Colonic mucosa (tissue), 4 donors: ENCODE measurements at places on chromosomes 13 and 19. TPM values are rescaled to one million over a fixed set of nuclear protein-coding genes. Genes with fewer than 3 reads are reported as not detected.

Gene FFAR2
- 0.82 TPM for total RNA-seq

Gene SHANK1
- total RNA-seq, result 0.29 TPM

Gene CPB2
- not detected for total RNA-seq

Gene ATP4A
- not detected for total RNA-seq

GRCh38 chr13:33072282-33072681 is 56.1 kb downstream of the KL start:
- no peak overlapping the region for H3K4me3 ChIP-seq
- H3K36me3 ChIP-seq, result no peaks in the 10 kb centered on the region
- no peak for DNase-seq
- no peaks in the 10 kb centered on the region for H3K27me3 ChIP-seq

GRCh38 chr19:11405846-11406643 is 13.1 kb downstream of the RGL3 start:
- no peaks in the 10 kb centered on the region for H3K27me3 ChIP-seq
- no peaks in the 10 kb centered on the region for H3K36me3 ChIP-seq
- DNase-seq, result no peak
- no peak overlapping the region for H3K4me3 ChIP-seq
- no peak overlapping the region for H3K27ac ChIP-seq

Gene RNF225
- not detected for total RNA-seq

DNA sequence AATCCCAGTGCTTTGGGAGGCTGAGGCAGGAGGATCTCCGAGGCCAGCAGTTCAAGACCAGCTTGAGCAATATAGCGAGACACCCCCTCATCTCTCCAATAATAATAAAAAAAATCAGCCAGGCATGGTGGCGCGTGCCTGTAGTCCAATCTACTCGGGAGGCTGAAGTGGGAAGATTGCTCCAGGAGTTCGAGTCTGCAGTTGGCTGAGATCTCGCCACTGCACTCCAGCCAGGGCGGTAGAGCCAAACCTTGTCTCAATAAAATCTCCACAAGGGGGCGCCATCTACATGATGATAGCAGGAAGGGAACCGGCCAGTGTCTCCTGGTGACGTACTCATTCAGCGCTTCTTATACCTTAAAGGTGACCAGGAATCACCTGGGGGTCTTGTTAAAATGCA is 13.6 kb upstream of the C5AR1 start:
- H3K4me3 ChIP-seq, result no peak overlapping the region
- no peak overlapping the region for H3K27ac ChIP-seq
- no peaks in the 10 kb centered on the region for H3K4me1 ChIP-seq
- H3K36me3 ChIP-seq, result no peaks in the 10 kb centered on the region
- H3K27me3 ChIP-seq, result no peaks in the 10 kb centered on the region
- peak; percentile 90 for DNase-seq

DNA sequence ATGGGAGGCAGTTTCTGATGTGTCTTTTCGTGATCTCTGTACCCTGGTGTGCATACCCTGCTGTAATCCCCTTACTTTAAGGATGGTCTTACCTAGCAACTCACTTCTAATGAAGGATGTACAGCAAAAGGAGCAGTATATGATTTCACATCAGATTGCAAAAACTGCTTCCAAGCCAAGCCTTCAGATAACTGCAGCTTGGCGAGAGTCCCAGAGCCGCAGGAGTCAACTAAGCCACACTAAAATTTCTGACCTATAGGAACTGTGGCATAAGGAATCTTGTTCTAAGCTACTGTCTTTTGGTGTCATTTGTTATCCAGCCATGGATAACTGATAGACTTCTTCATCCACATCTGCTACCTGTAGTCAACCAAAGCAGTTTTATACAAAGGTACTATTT is 496.7 kb downstream of the GPC6 start:
- no peak overlapping the region for H3K4me3 ChIP-seq
- no peaks in the 10 kb centered on the region for H3K4me1 ChIP-seq
- H3K27me3 ChIP-seq, result no peaks in the 10 kb centered on the region
- no peak for DNase-seq
- H3K36me3 ChIP-seq, result no peaks in the 10 kb centered on the region

DNA sequence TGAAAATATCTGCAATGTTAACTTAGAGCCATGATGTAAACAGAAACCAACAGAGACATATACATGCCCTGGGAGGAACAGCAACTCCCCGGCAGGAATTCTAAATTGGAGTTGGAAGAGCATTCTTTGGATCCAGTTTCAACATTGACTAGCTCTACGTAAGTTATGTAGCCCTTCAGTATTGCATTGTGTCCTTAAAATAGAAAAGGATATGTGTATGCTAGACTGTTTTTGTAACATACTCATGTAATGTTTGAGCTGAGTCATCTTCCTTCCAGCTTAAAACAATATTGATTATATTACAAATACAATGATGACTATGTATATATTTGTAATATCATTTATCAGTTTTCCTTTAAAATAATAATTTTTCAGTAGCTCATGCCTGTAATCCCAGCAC is 1422.2 kb upstream of the PCDH20 start:
- no peaks in the 10 kb centered on the region for H3K36me3 ChIP-seq
- no peak for DNase-seq
- H3K4me1 ChIP-seq, result no peaks in the 10 kb centered on the region
- H3K4me3 ChIP-seq, result no peak overlapping the region

Gene GRK1
- not detected for total RNA-seq

DNA sequence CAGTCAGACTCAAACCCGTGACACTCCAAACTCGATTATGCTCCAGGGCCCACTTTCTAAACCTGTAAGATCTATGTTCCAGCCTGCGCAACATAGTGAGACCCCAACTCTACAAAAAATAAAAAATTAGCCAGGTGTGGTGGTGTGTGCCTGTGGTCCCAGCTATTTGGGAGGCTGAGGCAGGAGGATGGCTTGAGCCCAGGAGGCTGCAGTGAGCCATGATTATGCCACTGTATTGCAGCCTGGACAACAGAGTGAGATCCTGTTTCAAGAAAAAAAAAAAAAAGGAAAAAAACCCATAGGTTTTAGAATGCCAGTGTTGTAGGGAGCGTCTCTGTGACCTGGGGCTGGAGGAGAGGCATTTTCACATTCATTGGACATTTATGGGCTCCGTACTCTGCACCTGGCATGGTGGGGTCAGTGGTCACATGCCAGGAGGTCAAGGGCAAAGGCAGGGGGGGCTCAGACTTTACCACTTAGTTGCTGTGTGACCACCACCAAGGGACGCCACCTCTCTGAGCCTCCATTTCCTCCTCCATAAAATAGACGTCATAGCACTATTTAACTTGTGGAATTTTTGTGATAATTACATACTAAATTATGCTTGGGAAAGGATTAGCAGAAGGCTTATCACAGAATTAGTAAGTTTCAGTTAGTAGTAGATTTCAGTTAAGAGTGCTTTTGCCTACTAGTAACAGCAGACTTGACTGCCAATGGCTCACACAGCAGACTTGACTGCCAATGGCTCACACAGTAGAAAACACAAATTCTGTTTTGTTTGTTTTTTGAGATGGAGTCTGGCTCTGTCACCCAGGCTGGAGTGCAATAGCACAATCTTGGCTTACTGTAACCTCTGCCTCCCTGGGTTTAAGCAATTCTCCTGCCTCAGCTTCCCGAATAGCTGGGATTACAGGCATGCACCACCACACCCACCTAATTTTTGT is 5.9 kb downstream of the SELENOV start:
- H3K4me1 ChIP-seq, result no peaks in the 10 kb centered on the region
- no peak for DNase-seq
- H3K27ac ChIP-seq, result no peak overlapping the region
- H3K27me3 ChIP-seq, result peaks cover 4% of the 10 kb centered on the region

Gene SLC25A41
- total RNA-seq, result 1.8 TPM

Gene CD33
- total RNA-seq, result 3.5 TPM

Gene FBXW9
- 6.5 TPM for total RNA-seq

DNA sequence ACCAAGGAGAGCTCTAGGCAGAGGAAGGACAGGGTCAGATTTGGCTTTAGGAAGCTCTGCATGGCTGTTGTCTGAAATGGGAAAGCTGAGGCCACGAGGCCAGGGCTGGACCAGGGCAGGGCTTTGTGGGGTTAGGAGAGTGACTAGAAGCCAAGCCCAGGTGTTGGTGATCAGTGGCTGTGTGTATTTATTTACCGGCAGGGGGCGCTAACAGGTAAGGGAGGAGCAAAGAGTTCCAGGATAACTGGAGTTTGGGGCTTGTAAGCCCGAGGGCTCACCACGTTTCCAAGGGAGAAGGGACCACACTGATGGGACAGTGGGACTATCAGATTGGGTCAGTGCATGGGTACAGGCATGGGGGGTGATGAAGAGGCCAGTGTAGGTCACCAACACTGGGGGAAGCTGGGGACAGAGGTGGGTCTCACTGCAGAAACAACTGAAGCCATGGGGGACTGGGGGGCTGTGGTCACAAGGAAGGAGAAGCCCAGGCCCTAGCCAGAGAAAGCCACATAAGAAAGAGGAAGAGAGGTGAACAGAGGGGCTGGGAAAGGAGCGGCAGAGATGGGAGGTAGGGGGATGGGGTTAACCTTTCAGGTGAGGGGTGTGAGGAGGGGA is 3.9 kb downstream of the TMEM147 start:
- H3K4me3 ChIP-seq, result no peak overlapping the region
- no peaks in the 10 kb centered on the region for H3K27me3 ChIP-seq
- H3K27ac ChIP-seq, result no peak overlapping the region
- peaks cover 9% of the 10 kb centered on the region for H3K4me1 ChIP-seq
- DNase-seq, result peak; percentile 68

DNA sequence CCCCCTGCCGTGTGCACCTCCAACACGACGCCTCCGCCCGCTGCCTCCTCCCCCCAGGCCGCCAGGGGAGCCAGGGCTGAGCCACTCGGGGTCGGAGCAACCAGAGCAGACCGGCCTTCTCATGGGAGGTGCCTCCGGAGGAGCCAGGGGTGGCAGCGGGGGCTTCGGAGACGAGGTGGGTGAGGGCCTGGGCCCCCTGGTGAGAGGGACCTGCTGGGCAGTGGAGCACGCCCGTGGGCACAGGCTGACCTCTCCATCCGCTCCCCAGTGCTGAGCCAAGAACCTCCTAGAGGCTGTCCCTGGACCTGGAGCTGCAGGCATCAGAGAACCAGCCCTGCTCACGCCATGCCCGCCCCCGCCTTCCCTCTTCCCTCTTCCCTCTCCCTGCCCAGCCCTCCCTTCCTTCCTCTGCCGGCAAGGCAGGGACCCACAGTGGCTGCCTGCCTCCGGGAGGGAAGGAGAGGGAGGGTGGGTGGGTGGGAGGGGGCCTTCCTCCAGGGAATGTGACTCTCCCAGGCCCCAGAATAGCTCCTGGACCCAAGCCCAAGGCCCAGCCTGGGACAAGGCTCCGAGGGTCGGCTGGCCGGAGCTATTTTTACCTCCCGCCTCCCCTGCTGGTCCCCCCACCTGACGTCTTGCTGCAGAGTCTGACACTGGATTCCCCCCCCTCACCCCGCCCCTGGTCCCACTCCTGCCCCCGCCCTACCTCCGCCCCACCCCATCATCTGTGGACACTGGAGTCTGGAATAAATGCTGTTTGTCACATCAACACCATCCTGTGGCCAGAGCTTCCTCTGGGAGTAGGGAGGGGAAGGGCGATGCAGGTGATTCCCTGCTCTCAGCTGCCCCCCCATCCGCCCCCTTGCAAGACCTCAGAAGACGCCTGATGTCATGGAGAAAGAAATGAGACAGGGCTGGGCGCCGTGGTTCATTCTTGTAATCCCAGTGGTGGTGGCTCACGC is 12.0 kb downstream of the BCAM start:
- no peak for DNase-seq
- no peak overlapping the region for H3K4me3 ChIP-seq
- H3K27me3 ChIP-seq, result no peaks in the 10 kb centered on the region
- no peak overlapping the region for H3K27ac ChIP-seq
- no peaks in the 10 kb centered on the region for H3K36me3 ChIP-seq

- no peaks in the 10 kb centered on the region for H3K4me1 ChIP-seq
- no peak for DNase-seq
- H3K27ac ChIP-seq, result no peak overlapping the region
- H3K27me3 ChIP-seq, result no peaks in the 10 kb centered on the region
Observed at GRCh38 chr13:32087955-32088747, 56.6 kb downstream of the FRY start.

GRCh38 chr13:98533912-98534311 is 43.0 kb downstream of the STK24 start:
- no peak for DNase-seq
- H3K4me1 ChIP-seq, result no peaks in the 10 kb centered on the region
- H3K27ac ChIP-seq, result no peak overlapping the region
- H3K4me3 ChIP-seq, result no peak overlapping the region

DNA sequence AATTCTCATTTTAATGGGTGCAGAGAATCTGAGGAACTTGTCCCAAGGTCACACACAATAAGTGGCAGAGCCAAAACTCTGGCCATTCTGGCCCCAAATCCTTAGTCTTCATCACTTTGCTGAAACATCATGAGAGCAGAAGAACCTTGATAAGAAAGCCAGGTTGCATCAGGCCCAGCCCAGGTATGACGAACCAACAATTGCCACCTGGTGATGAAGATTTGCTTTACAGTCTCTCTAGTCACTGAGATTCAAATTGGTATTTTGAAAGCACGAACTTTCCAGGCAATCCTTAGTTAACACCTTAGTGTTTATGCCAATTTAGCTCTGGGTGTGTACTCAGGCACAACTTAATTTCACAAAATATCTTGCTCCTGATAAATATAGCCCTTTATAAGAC is 502.7 kb upstream of the HTR2A start:
- H3K4me1 ChIP-seq, result no peaks in the 10 kb centered on the region
- DNase-seq, result no peak
- no peak overlapping the region for H3K27ac ChIP-seq
- H3K4me3 ChIP-seq, result no peak overlapping the region
- no peaks in the 10 kb centered on the region for H3K36me3 ChIP-seq

Gene LPAR6
- 4.9 TPM for total RNA-seq

Gene USHBP1
- total RNA-seq, result 1.3 TPM

DNA sequence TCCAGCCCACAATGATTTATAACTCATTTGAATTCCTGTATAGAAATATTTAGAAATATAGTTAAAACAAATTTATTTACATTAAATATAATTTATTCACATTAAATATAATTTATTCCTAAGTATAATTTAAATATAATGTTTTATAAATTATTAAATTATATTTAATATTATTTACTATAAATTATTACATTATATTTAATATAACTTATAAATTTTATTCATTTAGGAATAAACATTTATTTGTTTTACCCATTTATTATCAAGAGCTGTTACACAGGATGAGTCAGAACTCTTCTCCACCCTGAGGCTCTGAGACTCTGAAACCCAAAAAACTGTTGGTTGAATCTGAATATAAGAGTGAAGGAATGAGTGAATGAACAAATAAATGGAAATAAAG is 170.9 kb upstream of the OBI1 start:
- H3K4me3 ChIP-seq, result no peak overlapping the region
- H3K36me3 ChIP-seq, result no peaks in the 10 kb centered on the region
- no peak overlapping the region for H3K27ac ChIP-seq
- H3K4me1 ChIP-seq, result no peaks in the 10 kb centered on the region
